ENCODE measurements at places on chromosomes 6 and 20.

GRCh38 chr20:42981253-42981652, 208.5 kb downstream of the PTPRT start:
- DNase-seq, result no peak
- no peak overlapping the region for H3K27ac ChIP-seq
- H3K36me3 ChIP-seq, result no peaks in the 10 kb centered on the region
- no peaks in the 10 kb centered on the region for H3K4me1 ChIP-seq
- no peak overlapping the region for H3K4me3 ChIP-seq

DNA sequence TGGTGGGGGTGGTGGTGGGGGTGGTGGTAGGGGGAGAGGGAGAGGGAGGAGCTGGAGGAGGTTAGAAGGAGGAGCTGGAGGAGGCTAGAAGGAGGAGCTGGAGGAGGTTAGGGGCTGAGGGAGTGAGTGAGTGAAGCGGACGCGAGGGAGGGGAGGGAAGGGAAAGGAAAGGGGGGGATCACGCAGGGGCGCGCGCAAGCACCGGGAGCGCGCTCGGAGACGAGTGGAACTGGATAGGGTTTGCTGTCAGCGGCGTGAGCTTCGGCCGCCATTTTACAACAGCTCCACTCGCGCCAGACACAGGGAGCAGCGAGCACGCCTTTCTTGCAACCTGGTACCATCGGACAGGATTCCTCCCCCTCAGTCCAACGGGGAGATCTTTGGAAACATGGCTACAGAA, 90.5 kb upstream of the FERMT1 start:
- H3K27ac ChIP-seq, result no peak overlapping the region
- no peaks in the 10 kb centered on the region for H3K27me3 ChIP-seq
- DNase-seq, result no peak

DNA sequence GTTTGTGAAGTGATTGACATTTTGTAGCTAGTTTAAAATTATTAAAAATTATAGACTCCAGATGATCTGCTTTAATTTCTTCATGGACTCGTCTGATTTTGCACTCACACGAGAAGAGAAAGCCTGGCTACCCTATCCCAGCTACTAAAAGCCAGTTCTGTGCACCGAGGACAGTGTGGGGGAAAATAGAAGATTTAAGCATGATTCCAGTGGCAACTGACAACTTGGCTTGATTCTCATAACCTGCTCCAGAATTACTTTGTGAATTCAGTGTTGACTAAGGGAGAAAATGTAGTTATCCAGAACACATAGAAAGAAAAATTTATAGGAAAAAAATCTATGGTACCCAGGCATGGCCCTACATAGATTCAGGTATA, 88.7 kb downstream of the SNAP25 start:
- H3K27me3 ChIP-seq, result no peaks in the 10 kb centered on the region
- DNase-seq, result no peak
- H3K36me3 ChIP-seq, result no peaks in the 10 kb centered on the region
- H3K27ac ChIP-seq, result peak overlapping the region; percentile 55

DNA sequence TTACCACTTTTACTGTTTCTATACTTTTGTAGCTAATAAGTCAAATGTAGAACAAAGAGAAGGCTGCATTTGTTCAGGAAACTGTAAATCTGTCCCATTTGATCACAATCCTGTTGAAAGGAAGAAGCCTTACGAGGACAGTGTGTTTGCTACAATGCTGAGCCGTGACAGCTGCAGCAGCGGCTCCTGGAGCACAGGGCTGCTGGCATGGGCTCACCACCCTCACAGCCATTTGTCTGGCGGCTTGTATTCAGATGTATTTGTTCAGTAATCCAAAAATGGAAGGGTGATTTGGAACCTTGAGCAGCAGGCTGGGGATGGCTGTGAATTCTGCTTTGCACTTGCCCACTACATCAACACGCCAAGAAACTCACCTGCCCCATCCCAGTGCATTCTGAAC, 5.7 kb downstream of the TUBB2A start:
- no peak overlapping the region for H3K4me3 ChIP-seq
- DNase-seq, result no peak
- no peak overlapping the region for H3K27ac ChIP-seq
- no peaks in the 10 kb centered on the region for H3K4me1 ChIP-seq
- H3K36me3 ChIP-seq, result peaks cover 1% of the 10 kb centered on the region

GRCh38 chr6:17193106-17193775, 87.9 kb upstream of the RBM24 start:
- H3K27ac ChIP-seq, result no peak overlapping the region
- H3K4me1 ChIP-seq, result no peaks in the 10 kb centered on the region
- H3K4me3 ChIP-seq, result no peak overlapping the region
- H3K27me3 ChIP-seq, result no peaks in the 10 kb centered on the region

- no peaks in the 10 kb centered on the region for H3K36me3 ChIP-seq
- H3K4me3 ChIP-seq, result peak overlapping the region; percentile 15
- no peaks in the 10 kb centered on the region for H3K4me1 ChIP-seq
- no peak for DNase-seq
Measured at GRCh38 chr6:5045416-5045815, 39.7 kb upstream of the PPP1R3G start.

DNA sequence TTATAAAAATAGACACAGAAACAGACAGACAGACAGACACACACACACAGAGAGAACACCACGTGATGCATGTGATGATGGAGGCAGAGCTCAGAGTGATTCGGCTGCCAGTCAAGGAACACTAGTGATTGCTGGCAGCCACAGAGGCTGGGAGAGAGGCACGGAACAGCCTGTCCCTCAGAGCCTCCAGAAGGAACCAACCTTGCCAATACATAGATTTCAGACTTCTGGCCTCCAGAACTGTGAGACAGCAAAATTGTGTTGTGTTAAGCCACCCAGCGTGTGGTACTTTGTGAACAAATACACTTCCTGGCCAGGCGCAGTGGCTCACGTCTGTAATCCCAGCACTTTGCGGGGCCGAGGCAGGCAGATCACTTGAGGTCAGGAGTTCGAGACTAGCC, 9.5 kb upstream of the PARD6B start:
- H3K4me1 ChIP-seq, result peaks cover 4% of the 10 kb centered on the region
- no peak overlapping the region for H3K27ac ChIP-seq
- DNase-seq, result no peak
- H3K4me3 ChIP-seq, result no peak overlapping the region
- no peaks in the 10 kb centered on the region for H3K36me3 ChIP-seq
- H3K27me3 ChIP-seq, result no peaks in the 10 kb centered on the region
